Suprapubic skin (tissue), 4 donors: ENCODE measurements at places on chromosomes 5 and 9. TPM values are rescaled to one million over a fixed set of nuclear protein-coding genes. Genes with fewer than 3 reads are reported as not detected.

- no peaks in the 10 kb centered on the region for H3K36me3 ChIP-seq
- peaks cover 38% of the 10 kb centered on the region for H3K4me1 ChIP-seq
- no peaks in the 10 kb centered on the region for H3K27me3 ChIP-seq
- no peak overlapping the region for H3K4me3 ChIP-seq
- DNase-seq = no peak
These were observed 65.1 kb downstream of the SLC44A1 start for GRCh38 chr9:105309531-105309931.

DNA sequence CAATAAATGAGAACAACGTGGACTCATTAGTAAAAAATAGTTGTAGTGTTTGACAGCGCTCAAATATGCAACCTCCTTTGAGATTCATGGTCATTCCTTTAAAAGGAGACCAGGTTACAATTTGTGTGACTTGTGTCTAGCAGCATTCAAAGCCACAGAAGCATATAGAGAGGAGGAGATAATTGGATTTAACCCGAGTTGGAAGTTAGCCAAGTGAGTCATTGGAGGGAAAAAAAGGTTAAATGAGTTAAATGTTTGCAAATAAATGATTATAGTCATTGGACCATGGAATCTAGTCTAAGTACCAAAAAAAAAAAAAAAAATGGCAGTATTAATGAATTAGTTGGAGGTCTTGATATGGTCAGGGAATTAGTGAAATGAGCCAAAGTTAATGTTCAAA, 90.9 kb downstream of the ITGA1 start:
- no peak overlapping the region for H3K4me3 ChIP-seq
- DNase-seq = no peak
- H3K4me1 ChIP-seq = no peaks in the 10 kb centered on the region
- H3K27me3 ChIP-seq = no peaks in the 10 kb centered on the region
- no peak overlapping the region for H3K27ac ChIP-seq

- H3K27me3 ChIP-seq = peaks cover 16% of the 10 kb centered on the region
- peak overlapping the region; percentile 26 for H3K27ac ChIP-seq
- DNase-seq = no peak
- H3K4me1 ChIP-seq = no peaks in the 10 kb centered on the region
These were observed 9.3 kb downstream of the OBP2B start for GRCh38 chr9:133199648-133200321.

- DNase-seq = no peak
- H3K27ac ChIP-seq = no peak overlapping the region
- H3K36me3 ChIP-seq = peaks cover 25% of the 10 kb centered on the region
- no peaks in the 10 kb centered on the region for H3K4me1 ChIP-seq
- H3K27me3 ChIP-seq = no peaks in the 10 kb centered on the region
- H3K4me3 ChIP-seq = no peak overlapping the region
These were observed 26.2 kb downstream of the EXD3 start for GRCh38 chr9:137396634-137397367.

- DNase-seq = no peak
- peaks cover 16% of the 10 kb centered on the region for H3K4me1 ChIP-seq
These were observed 3.0 kb upstream of the CAMK4 start for GRCh38 chr5:111221139-111221538.

GRCh38 chr5:135100431-135100830, 66.4 kb upstream of the PITX1 start:
- H3K4me1 ChIP-seq = no peaks in the 10 kb centered on the region
- DNase-seq = peak; percentile 5
- H3K36me3 ChIP-seq = no peaks in the 10 kb centered on the region
- H3K27me3 ChIP-seq = peaks cover 7% of the 10 kb centered on the region
- no peak overlapping the region for H3K4me3 ChIP-seq

- H3K36me3 ChIP-seq = no peaks in the 10 kb centered on the region
- H3K4me3 ChIP-seq = no peak overlapping the region
- no peak for DNase-seq
- no peaks in the 10 kb centered on the region for H3K27me3 ChIP-seq
- H3K27ac ChIP-seq = no peak overlapping the region
These were observed 766.1 kb upstream of the CHD1 start for GRCh38 chr5:99694884-99695283.

- H3K4me3 ChIP-seq = no peak overlapping the region
- H3K4me1 ChIP-seq = peaks cover 12% of the 10 kb centered on the region
- H3K36me3 ChIP-seq = no peaks in the 10 kb centered on the region
- peak overlapping the region; percentile 24 for H3K27ac ChIP-seq
- no peak for DNase-seq
These were observed 49.4 kb downstream of the GGTA1 start for GRCh38 chr9:121450241-121450640.

DNA sequence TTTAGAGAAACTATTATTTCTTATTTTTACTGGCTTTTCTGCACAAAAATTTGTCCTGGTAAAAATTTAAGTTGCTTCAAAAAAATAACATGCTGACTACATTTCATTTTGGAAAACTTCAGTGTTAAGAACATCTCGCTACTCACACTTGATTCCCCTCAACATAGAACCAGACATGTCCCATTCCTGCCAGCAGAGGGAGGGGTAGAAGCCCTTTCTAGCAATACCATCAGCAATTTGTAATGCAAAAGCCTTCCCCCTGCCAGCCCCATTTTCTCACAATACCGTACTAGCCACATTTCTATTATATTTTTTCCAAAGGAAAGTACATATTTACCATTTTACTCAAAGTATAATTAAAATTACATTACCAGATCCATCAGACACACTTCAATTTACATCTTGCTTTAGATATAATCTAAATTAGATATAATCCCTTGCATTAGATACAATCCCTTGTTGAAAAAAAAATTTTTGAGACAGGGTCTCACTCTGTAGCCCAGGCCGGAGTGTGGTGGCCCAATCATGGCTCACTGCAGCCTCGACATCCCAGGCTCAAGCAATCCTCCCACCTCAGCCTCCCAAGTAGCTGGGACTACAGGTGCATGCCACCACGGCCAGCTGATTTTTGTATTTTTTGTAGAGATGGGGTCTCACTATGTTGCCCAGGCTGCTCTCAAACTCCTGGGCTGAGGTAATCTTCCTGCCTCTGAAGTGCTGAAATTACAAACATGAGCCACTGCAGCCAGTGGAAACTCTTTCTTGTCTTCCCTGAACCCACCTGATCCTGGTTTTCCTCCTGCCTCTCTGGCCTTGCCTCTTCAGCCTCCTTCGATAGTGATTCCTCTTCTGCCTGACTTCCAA, 39.6 kb upstream of the IDNK start:
- H3K36me3 ChIP-seq = no peaks in the 10 kb centered on the region
- H3K27ac ChIP-seq = no peak overlapping the region
- H3K27me3 ChIP-seq = no peaks in the 10 kb centered on the region
- no peak overlapping the region for H3K4me3 ChIP-seq

GRCh38 chr5:8865686-8866374, 680.0 kb downstream of the SEMA5A start:
- H3K27me3 ChIP-seq = no peaks in the 10 kb centered on the region
- H3K36me3 ChIP-seq = no peaks in the 10 kb centered on the region
- no peak overlapping the region for H3K4me3 ChIP-seq
- DNase-seq = no peak
- no peaks in the 10 kb centered on the region for H3K4me1 ChIP-seq
- H3K27ac ChIP-seq = no peak overlapping the region

DNA sequence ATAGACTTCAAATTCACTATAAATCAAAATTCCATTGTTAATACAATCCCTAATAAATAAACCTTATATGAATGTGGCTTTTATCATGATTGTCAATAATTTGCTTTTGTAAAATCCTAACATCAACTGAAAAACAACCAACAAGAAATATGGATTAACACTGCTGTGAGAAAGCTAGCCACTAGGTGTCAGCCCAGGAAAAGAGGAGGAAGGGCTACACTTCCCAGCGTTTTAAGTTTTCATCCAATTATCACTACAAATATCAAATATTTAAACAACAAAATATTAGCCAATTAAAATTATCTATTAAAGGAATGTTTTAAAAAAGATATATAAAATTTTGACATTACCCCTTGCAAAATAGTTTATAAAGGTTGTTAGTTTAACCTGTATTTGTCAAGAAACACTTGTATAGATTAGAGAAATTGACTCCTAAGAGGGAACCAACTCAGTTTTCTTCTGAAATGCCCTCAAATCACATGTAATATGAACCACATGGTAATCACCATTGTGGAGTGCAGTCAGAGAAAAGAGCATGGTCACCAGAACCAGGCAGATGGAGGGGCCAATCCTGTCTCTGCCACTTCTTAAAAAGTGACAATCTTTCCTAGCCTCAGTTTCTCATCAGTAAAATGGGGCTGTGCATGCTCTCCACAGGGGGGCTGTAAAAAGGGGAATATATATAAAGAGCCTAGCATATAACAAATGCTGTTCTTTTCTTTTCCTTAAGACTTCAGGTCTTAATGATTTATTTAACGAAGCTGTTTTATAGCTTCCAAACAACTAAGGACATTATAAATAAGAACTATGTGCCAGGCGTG, 188.2 kb downstream of the CRB2 start:
- no peak overlapping the region for H3K27ac ChIP-seq
- no peaks in the 10 kb centered on the region for H3K36me3 ChIP-seq

- H3K27ac ChIP-seq = peak overlapping the region; percentile 82
- DNase-seq = no peak
- H3K36me3 ChIP-seq = no peaks in the 10 kb centered on the region
- H3K27me3 ChIP-seq = no peaks in the 10 kb centered on the region
These were observed 11.3 kb downstream of the C9orf50 start for GRCh38 chr9:129609486-129610212.

- no peaks in the 10 kb centered on the region for H3K27me3 ChIP-seq
- H3K27ac ChIP-seq = no peak overlapping the region
- H3K4me3 ChIP-seq = no peak overlapping the region
- H3K36me3 ChIP-seq = no peaks in the 10 kb centered on the region
- H3K4me1 ChIP-seq = no peaks in the 10 kb centered on the region
These were observed 34.0 kb upstream of the LURAP1L start for GRCh38 chr9:12740845-12741244.

DNA sequence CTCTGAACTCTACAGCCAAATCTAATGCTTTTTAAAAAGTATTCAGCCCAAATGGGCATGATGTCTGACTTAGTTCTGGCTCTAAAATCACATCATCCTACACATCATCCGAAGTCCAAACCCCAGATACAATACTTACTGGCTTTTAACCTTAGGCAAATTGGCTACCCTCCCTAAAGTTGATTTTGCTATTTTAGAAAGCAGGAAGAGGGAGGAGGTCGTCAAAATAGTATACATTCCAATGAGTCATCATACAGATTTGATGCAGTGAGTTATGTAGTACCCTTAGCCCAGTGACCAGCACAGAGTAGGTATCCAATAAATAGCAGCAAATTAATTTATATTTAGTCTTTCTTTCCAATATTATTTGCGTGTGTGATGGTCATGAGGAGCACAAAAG, 582.0 kb upstream of the TUSC1 start:
- no peak overlapping the region for H3K4me3 ChIP-seq
- DNase-seq = no peak
- H3K36me3 ChIP-seq = no peaks in the 10 kb centered on the region

DNA sequence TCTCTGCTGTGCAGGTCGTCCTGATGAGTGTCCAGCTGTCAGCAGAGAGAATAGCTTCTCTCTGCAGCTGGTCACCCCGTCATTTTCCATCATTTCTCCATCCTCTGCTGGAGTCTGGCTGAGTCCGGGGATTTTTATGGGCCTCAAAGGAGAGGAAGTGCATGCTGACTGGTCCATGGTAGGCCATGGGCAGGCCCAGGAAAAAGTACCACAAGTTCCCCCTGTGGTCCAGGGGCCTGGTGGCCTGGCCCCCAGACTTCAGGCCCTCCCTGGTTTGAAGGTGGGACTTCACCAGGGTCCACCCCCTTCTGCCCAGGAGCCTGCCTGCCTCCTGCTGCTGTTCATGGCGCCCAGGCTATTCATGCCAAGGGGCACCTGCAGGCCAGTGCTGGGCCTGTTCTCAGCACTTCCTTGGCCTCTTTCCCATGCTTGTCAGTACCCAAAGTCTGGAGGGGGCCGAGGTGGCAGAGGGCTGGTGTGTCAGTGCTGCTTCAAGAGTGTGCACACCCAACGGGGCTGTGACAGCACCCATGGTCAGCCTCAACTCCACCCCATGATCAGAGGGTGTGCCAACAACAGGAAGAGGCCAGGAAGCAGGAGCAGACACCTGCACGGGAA, 7.3 kb upstream of the MTMR12 start:
- H3K4me1 ChIP-seq = no peaks in the 10 kb centered on the region
- H3K27me3 ChIP-seq = no peaks in the 10 kb centered on the region
- H3K27ac ChIP-seq = no peak overlapping the region
- no peak overlapping the region for H3K4me3 ChIP-seq

DNA sequence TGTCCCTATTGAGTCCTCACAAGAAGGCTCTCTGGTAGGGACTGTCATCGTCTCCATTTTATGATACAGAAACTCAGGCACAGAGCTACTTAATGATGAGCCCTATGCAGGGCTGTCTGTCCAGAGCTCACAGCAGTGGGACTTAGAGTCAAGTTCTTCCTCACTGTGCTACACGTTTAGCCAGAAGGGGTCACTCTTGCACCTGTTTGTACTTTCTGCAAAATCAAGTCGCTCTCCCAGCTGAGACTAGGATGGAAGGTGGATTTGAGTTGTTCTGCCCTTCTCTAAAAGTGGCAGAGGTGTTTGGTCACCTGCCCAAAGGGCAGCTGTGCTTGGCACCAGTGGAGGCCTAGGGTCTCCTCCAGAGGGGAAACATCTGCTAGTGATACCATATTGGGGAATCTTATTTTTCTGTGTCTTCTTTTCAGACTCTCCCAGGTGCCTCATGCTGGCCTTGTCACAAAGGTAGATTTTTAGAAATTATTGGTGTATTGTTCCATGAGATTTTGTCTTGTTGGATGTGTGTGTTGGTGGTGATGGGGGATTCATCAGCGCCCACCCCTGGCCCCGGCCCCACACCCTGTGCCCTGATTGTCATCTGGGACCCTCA, 104.2 kb downstream of the PPARGC1B start:
- H3K27ac ChIP-seq = no peak overlapping the region
- no peak overlapping the region for H3K4me3 ChIP-seq
- peaks cover 42% of the 10 kb centered on the region for H3K36me3 ChIP-seq
- no peaks in the 10 kb centered on the region for H3K4me1 ChIP-seq
- no peak for DNase-seq

- peaks cover 9% of the 10 kb centered on the region for H3K4me1 ChIP-seq
- H3K27me3 ChIP-seq = no peaks in the 10 kb centered on the region
- no peak overlapping the region for H3K27ac ChIP-seq
- no peak overlapping the region for H3K4me3 ChIP-seq
- no peaks in the 10 kb centered on the region for H3K36me3 ChIP-seq
These were observed 33.5 kb downstream of the NAIF1 start for GRCh38 chr9:128033609-128034008.

GRCh38 chr9:91208837-91209236, 152.9 kb downstream of the AUH start:
- H3K4me1 ChIP-seq = peaks cover 17% of the 10 kb centered on the region
- peaks cover 4% of the 10 kb centered on the region for H3K36me3 ChIP-seq
- no peaks in the 10 kb centered on the region for H3K27me3 ChIP-seq
- H3K27ac ChIP-seq = peak overlapping the region; percentile 81

The SAPCD2 gene
- total RNA-seq = 13.5 TPM

The FRMPD1 gene
- total RNA-seq = 15.4 TPM

The GRIA1 gene
- not detected for total RNA-seq

The CD74 gene
- total RNA-seq = 1,002 TPM

The SCGB3A2 gene
- total RNA-seq = not detected

The ECM2 gene
- total RNA-seq = 3.8 TPM

The PPP3R2 gene
- not detected for total RNA-seq

The HINT2 gene
- 9.5 TPM for total RNA-seq

The ARID3C gene
- 2.0 TPM for total RNA-seq

The CCDC152 gene
- total RNA-seq = 0.36 TPM

The SLC25A2 gene
- total RNA-seq = 0.85 TPM

The TMEM171 gene
- total RNA-seq = 1.1 TPM

The NMUR2 gene
- not detected for total RNA-seq
